ENCODE measurements at places on chromosomes 11 and 22.

- no peak for DNase-seq
Observed at GRCh38 chr11:113782134-113782533, 2.5 kb downstream of the CLDN25 start.

GRCh38 chr11:11565636-11566035 is 56.2 kb downstream of the GALNT18 start:
- DNase-seq, result no peak

- no peak for DNase-seq
Observed at GRCh38 chr11:126857860-126858808, 142.4 kb downstream of the KIRREL3 start.

- no peak for DNase-seq
Observed at GRCh38 chr11:5663511-5663910, 21.4 kb downstream of the TRIM5 start.

- DNase-seq, result no peak
Observed at GRCh38 chr11:47394322-47395222, 13.8 kb upstream of the SLC39A13 start.

DNA sequence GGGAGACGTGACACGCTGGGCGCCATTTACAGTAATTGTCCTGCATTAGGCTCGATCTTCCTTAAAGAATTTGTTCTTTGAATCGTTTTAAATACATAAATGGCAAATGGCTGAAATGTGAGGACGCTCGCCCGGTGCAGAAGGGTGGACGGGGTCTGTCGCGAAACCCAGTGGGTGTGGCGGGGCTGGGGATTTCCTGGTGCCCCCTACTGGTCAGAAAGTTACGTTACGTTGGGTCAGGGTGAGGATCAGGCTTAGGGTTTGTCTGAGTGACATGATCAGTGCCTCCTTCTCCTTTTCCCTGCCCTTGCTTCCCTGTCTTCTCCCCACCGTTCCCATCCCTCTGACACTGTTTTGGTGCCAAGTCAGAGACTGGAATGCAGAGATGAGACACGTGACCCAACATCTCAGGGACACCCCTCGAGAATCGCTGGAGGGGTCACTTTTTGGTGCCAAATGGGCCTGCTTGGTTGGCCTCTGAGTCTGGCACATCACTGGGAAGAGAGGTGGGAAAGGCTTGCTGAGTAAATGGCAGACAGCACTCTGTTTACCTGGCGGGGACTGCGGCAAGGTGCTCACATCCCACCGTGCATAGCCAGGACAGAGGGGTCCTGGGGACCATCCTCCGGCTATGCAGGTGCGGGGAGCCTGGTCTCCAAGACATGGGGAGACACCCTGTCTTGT is 1107.6 kb downstream of the BRD1 start:
- no peak for DNase-seq

DNA sequence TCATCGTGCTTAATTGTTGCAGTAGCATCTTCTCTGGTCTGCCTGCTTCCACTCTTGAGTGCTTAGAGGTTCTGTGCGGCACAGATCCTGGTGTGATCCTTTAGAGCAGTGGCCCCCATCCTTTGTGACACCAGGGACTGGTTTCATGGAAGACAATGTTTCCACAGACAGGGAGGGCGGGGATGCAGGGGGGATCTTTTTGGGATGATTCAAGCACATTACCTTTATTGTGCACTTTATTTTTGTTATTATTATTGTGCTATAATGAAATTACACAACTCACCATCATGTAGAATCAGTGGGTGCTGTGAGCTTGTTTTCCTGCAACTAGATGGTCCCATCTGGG is 76.8 kb upstream of the SHANK2 start:
- no peak for DNase-seq
